ENCODE measurements at places on chromosomes 6 and 20. TPM values are rescaled to one million over a fixed set of nuclear protein-coding genes. Genes with fewer than 3 reads are reported as not detected.
A peak's percentile ranks its signal among the peaks of the same experiment; 100 is the strongest.

Gene EYS
- under 0.01 TPM for total RNA-seq

- DNase-seq = peak; percentile 90
Measured at GRCh38 chr6:157036245-157036711, 259.1 kb downstream of the ARID1B start.

DNA sequence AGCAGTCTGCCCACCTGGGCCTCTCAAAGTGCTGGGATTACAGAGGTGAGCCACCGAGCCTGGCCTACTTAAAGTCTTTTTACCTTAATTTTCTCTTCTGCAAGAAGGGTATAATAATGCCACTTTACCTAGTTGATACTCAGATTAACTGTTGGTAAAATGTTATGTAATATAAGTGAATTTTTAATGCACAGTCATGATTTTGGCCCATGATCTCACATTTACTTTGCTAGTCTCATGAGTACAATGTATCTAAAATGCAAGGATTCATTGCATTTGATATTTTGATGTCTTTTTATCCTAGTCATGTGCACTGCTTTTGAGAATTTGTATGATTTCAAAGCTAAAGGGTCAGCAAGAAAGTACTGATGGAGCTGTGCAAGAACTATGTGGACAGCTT lies 13.1 kb downstream of the DNAH8 start:
- DNase-seq = no peak

GRCh38 chr6:32685603-32686002 lies 19.1 kb upstream of the HLA-DQB1 start:
- peak; percentile 68 for DNase-seq

GRCh38 chr20:52267418-52267817 lies 75.8 kb upstream of the ZFP64 start:
- no peak for DNase-seq

- peak; percentile 51 for DNase-seq
Measured at GRCh38 chr6:1063671-1064355, 248.1 kb upstream of the FOXQ1 start.

DNA sequence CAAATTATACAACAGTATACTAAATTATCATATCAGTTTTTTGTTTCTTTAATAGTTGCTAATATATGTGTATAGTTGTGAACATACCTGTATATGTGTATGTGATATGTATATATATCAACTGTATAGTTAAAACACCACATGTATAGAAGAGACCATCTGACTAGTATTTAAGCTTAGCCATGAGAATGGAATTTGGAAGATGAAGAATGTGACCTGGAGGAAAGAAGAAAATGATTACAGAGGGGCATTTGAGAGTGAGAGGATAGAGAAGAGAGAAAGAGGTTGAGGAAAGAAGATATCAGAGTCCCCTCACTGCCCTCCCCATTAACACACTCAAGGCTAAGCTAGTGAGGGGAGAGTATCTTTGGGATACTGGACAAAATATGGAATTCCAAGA lies 335.9 kb downstream of the BCKDHB start:
- DNase-seq = no peak

Gene PACSIN1
- not detected for total RNA-seq

Gene HLA-DOA
- total RNA-seq = 0.33 TPM

GRCh38 chr6:33988121-33989015 lies 157.5 kb downstream of the GRM4 start:
- no peak for DNase-seq

DNA sequence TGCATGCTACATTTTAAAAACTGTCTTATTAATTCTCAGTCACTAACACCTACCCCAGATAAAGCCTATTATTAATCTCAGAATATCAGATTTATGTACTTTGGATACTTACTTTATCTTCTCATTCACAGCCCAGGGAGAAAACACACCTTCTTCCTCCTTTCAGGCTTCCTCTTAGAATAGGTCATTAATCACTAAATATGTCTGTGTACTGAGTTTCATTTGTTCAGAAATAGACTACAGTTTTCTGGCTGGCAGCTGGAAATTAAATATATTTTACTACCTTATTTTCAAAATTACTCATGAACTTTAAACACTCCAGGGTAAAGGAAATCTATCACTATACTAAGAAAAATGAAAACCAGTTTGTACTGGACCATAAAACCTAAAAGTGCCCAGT lies 147.7 kb upstream of the DST start:
- DNase-seq = no peak

Gene MAP1LC3A
- total RNA-seq = 18.5 TPM

DNA sequence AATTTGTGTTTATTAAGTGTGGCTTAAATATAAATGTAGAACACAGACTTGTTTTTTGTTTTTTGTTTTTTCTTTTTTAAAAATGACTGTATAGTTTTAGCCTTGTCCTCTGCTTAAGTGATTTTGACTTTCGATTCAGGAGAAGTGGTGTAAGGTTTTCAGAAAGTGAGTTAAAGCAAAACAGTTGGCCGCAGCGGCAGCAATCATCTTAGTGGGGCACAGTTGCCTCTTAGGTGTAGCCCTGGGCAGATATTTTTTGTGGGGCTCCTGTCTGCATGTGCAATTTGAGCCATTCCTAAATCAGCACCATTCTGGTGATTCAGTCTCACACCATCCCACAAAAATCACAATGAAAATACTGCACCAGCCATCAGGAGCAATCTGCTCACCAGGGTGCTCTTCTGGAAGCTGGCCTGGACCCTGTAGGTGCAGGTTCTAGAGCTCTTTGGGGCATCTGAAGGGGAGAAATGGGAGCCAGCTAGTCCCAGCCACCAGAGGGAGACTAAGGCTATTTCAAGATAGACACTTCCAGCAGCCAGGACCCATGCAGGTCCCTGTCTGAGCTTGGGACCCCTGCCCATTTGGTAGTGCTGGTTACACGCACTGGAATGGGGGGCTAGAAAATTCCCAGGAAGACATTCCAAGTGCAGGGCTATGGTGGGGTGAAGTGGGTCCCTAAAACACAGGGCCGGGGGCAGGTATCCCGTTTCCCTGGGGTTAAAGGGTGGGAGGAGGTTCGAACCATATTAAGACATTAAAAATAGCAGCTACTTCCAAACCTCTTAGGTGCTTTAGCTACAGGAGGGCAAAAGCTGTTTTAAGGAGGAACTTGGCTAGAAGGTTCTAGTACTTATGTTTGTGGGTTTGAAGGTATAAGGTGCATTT lies 156.6 kb downstream of the NFATC2 start:
- peak; percentile 16 for DNase-seq

DNA sequence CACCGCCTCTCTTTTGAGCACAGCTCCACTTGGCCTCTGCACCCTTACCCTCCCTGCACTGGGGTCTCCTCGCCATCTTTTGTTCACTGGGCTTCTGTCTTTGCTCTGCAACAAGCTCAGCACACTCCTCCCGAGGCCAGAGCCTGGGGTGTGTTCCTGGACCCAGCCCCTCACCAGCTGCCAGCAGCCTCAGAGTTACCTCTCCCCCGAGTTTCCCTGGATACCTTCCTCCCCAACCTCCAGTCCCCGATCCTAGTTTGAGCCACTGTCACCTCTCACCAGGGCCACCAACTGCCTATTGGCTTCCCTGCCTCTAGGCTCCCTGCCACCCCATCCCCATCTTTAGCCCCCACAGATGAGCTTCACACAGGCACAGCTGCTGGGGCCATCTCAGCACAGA lies 12.3 kb downstream of the CYP21A2 start:
- no peak for DNase-seq

GRCh38 chr6:145112711-145113148 lies 622.6 kb downstream of the EPM2A start:
- peak; percentile 68 for DNase-seq

- DNase-seq = no peak
Measured at GRCh38 chr6:109397020-109397419, 14.8 kb upstream of the CD164 start.
